ENCODE measurements at places on chromosomes 7 and 10.

GRCh38 chr10:48878091-48878490 lies 61.5 kb downstream of the LRRC18 start:
- no peak for DNase-seq

DNA sequence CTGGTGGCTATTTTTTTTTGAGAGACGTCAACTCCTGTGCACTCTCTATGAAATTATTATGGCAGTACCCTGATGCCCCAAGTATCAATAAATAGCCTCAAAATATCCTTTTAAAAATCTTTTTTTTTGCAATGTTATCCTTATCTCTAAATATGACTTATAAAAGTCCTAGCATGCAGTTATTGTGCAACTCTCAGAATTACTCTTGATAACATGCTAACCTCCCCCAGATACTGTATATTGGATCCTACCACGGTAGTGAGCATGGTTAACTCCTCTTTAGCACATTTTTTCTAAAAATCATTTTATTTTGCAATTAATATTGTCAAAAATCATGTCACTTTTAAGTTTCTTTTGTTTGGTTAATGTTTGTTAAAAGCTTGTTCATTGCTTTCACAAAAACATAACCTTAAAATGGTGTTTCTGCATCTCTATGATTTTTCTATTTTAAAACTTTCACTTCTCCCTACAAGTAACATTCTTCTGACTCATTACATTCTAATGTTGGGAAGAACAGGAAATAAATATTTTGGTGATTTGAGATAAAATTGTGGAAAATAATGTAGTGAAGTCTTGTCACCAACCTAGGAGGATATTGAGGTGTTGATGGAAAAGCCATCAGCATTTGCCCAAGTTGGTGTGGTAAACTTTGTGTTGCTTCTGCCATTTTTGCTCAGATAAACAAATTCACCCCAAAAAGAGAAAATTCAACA lies 42.1 kb upstream of the ADRA2A start:
- DNase-seq, result no peak

GRCh38 chr7:34879871-34880270 lies 157.4 kb downstream of the DPY19L1 start:
- DNase-seq, result no peak

GRCh38 chr10:87844837-87845623 lies 18.3 kb downstream of the KLLN start:
- DNase-seq, result no peak

DNA sequence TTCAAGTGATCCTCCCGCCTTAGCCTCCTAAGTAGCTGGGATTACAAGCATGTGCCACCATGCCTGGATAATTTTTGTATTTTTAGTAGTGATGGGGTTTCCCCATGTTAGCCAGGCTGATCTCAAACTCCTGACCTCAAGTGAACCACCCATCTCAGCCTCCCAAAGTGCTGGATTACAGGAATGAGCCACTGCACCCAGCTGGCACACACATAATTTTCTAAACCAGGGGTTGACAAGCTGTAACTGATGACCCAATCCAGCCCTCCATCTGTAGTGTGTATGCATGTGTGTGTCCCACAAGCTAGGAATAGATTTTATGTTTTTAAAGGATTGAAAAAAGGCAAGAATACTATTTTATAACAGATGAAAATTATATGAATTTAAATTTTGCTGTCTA lies 125.9 kb upstream of the INSYN2A start:
- no peak for DNase-seq

DNA sequence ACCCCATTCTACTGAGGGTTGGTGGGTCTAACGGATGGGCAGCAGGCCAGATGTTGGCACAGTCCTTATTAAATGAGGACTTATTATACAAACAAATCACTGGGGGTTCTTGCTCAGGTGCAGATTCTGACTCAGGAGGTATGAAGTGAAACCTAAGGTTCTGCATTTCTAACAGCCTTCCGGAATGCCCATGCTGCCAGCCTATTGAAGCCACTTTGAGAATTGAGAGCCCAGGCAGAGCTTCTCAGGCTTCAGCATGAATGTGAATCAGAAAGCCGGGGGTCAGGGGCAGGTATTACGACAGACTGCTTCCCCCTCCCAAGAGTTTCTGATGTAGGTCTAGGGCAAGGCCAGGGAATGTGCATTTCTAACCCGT lies 34.1 kb upstream of the NPFFR1 start:
- DNase-seq, result no peak

All from DMS 273 treated with DMSO at 0.1 percent for 48 hours (cell line).